Central memory CD8-positive, alpha-beta T cell (primary cell): ENCODE measurements at places on chromosomes 11 and 22.

DNA sequence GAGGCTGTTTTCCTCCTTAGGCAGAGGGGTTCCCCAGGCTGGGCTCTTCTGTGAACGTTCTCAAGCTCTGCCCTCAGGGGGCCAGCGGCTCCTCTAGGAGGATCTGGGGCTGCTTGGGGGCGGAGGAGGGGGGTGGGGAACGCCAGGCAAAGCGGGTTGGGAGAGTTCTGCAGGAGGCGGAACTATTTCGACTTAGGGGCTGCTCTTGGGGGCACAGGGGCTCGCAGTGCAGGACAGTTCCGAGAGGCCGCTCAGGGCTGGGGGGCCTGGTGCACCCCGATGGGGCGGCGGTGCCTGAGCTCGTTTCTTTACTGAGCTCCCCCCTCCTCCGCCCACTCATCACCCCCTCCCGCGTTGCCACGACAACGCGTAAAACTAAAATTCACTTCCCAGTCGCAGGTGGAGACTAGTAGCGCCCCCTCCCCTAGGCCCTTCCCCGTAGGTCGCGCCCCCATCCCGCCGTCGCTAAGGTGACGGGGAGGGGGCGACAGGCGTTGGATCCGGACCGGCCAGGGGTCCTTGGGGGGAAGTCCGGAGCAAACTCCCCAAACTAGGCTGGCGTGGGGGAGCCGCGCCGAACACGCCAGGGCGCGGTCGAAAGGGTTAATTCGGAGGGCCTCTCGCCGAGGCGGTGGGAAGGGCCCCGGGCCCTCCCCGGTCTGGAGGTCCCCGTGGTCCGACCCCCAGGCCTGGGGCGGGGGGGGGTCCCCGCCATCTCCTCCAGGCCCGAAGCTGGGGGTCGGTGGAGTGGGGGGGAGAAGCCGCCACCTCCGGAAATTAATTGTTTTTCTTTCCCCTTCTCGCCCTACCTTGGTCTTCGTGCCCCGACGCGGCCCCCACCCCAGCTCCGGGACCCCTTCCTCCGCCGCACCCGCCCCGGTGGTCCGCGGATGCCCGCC is 857 bp downstream of the SHANK3 start:
- H3K4me1 ChIP-seq: peaks cover 9% of the 10 kb centered on the region
- DNase-seq: no peak
- no peaks in the 10 kb centered on the region for H3K36me3 ChIP-seq

- no peaks in the 10 kb centered on the region for H3K4me1 ChIP-seq
- H3K4me3 ChIP-seq: no peak overlapping the region
- DNase-seq: no peak
- no peak overlapping the region for H3K27ac ChIP-seq
- H3K27me3 ChIP-seq: peaks cover 70% of the 10 kb centered on the region
- H3K36me3 ChIP-seq: no peaks in the 10 kb centered on the region
Observed at GRCh38 chr11:116424615-116425261, 348.0 kb downstream of the BUD13 start.

GRCh38 chr11:131695889-131696429 is 325.5 kb downstream of the NTM start:
- H3K4me1 ChIP-seq: peaks cover 6% of the 10 kb centered on the region
- no peaks in the 10 kb centered on the region for H3K36me3 ChIP-seq
- H3K27ac ChIP-seq: no peak overlapping the region

DNA sequence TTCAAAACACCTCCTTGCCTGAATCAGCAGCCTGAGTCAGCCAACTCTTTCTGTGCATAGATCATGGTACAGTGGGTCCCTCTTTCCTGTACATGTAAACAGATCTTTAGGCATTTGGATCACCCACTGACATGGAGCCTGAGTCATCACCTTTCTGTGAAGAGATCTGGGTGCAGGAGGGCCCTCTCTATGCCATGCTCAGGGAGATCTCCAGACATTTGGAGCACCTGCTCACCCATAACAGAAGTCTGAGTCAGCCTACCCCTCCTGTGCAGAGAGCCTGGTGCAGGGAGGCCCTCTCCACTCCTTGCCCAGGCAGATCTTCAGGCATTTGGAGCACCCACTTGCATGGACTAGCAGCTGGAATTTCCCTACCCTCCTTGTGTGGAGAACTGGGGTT is 56.2 kb upstream of the GLYAT start:
- H3K27me3 ChIP-seq: peaks cover 14% of the 10 kb centered on the region
- no peaks in the 10 kb centered on the region for H3K4me1 ChIP-seq
- no peak overlapping the region for H3K4me3 ChIP-seq
- H3K36me3 ChIP-seq: no peaks in the 10 kb centered on the region
- no peak for DNase-seq

DNA sequence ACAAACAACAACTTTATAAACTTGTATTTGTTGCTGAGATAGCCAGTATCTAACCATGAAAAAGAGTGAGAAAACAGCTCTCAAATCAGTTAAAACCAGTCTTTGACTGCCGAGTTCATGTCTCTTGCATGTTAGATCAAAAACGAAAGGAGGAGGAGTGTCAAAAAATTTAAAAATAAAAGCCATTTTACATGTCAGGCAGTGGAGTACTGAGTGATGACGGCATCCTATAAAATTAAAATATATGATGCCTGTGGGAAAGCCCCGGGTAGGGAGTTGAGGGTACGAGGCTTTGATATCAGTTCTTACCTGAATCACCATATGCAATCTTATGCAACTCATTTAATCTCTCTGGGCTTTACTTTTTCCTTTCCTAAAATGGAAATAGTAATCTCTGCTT is 117.3 kb downstream of the ETS1 start:
- peak overlapping the region; percentile 79 for H3K4me3 ChIP-seq
- H3K4me1 ChIP-seq: peaks cover 97% of the 10 kb centered on the region
- H3K27me3 ChIP-seq: no peaks in the 10 kb centered on the region

- no peak overlapping the region for H3K4me3 ChIP-seq
- H3K27ac ChIP-seq: no peak overlapping the region
- no peaks in the 10 kb centered on the region for H3K36me3 ChIP-seq
- no peaks in the 10 kb centered on the region for H3K27me3 ChIP-seq
- H3K4me1 ChIP-seq: no peaks in the 10 kb centered on the region
Observed at GRCh38 chr11:26995701-26996460, 2.0 kb downstream of the FIBIN start.

GRCh38 chr11:2931420-2931746 is 2.2 kb upstream of the PHLDA2 start:
- peaks cover 13% of the 10 kb centered on the region for H3K36me3 ChIP-seq
- no peak for DNase-seq
- peaks cover 18% of the 10 kb centered on the region for H3K27me3 ChIP-seq
- H3K4me3 ChIP-seq: no peak overlapping the region
- peaks cover 20% of the 10 kb centered on the region for H3K4me1 ChIP-seq
- H3K27ac ChIP-seq: no peak overlapping the region

GRCh38 chr22:38751422-38752346 is 4.1 kb downstream of the SUN2 start:
- no peaks in the 10 kb centered on the region for H3K27me3 ChIP-seq
- H3K36me3 ChIP-seq: peaks cover 85% of the 10 kb centered on the region
- peak overlapping the region; percentile 93 for H3K27ac ChIP-seq
- H3K4me3 ChIP-seq: peak overlapping the region; percentile 98
- peaks cover 58% of the 10 kb centered on the region for H3K4me1 ChIP-seq

GRCh38 chr11:62965574-62965973 is 19.2 kb downstream of the SLC22A6 start:
- no peak overlapping the region for H3K4me3 ChIP-seq
- H3K36me3 ChIP-seq: peaks cover 2% of the 10 kb centered on the region
- H3K4me1 ChIP-seq: no peaks in the 10 kb centered on the region
- DNase-seq: no peak
- peaks cover 61% of the 10 kb centered on the region for H3K27me3 ChIP-seq
- H3K27ac ChIP-seq: no peak overlapping the region

- no peak overlapping the region for H3K4me3 ChIP-seq
- H3K4me1 ChIP-seq: no peaks in the 10 kb centered on the region
- H3K27me3 ChIP-seq: no peaks in the 10 kb centered on the region
- no peak for DNase-seq
Observed at GRCh38 chr11:132202621-132203020, 832.2 kb downstream of the NTM start.

DNA sequence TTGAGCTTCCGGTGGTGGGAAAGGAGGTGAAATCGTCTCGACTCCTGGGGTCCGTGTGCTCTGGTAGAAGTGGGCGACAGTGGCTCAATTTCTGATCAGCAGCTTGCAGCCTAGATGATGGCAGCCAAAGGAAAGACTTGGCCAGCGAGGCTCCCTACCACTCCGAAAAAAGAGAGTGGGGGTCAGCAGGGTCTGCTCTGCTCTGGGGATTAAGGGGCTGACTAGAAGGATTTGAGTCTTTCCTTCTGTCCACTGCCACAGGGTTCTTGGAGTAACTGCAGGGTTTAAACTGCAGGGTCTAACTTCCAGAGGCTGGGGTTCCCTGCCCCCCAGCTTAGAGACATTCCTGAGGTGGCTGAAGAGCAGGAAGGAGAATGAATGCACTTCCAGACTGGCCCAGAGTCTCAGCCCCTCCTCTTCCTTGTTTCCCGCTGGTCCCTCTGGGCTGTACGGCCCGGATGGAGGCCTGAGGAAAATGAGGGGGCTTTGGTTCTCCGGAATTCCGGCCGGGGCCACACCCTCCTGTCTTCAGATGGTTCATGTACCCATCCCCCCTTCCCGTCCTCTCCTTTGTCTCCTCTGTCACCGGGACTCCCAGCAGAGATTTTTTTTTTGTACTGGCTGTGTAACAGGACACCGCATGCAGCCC is 907 bp downstream of the SERPINH1 start:
- peaks cover 8% of the 10 kb centered on the region for H3K36me3 ChIP-seq
- peaks cover 47% of the 10 kb centered on the region for H3K4me1 ChIP-seq
- H3K4me3 ChIP-seq: peak overlapping the region; percentile 98
- peak overlapping the region; percentile 98 for H3K27ac ChIP-seq

- no peak overlapping the region for H3K27ac ChIP-seq
- no peak overlapping the region for H3K4me3 ChIP-seq
- no peaks in the 10 kb centered on the region for H3K36me3 ChIP-seq
- H3K27me3 ChIP-seq: no peaks in the 10 kb centered on the region
- DNase-seq: no peak
- H3K4me1 ChIP-seq: no peaks in the 10 kb centered on the region
Observed at GRCh38 chr11:31770011-31770700, 41.0 kb downstream of the PAX6 start.

GRCh38 chr11:68173926-68174325 is 39.2 kb downstream of the KMT5B start:
- H3K4me3 ChIP-seq: no peak overlapping the region
- H3K4me1 ChIP-seq: no peaks in the 10 kb centered on the region
- H3K27me3 ChIP-seq: no peaks in the 10 kb centered on the region
- H3K27ac ChIP-seq: no peak overlapping the region

DNA sequence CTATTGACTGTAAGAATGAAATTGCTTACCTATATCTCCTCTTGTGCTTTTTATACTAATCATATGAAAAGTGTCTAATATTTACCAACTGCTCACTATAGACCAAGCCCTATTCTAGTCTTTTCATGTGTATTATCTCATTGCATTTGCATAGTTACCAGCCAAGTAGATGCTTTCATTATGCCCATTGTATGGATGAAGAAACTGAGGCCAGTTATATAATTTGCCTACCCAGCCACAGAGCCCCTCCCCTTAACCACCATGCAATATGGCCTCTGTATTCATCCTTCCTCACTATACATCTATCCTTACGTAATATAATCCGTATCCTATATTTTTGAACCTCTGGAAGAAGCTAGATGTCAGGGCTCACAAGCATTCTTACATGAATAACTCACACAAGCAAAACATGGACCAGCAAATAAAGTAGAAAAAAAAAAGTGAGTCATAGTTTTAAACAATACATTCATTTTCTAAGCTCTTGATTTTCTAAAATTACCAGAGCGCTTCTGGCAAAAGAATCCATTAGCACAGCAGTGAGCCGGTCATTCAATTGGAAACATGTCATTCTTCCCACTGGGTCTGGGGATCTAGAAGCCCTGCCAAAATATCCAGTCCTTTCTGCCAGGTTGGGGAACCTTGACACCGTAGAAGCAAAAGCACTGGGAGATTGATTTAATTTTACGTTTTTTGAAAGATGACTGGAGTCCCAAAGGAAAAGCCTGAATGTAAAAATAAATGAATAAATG is 80.0 kb downstream of the C11orf91 start:
- no peaks in the 10 kb centered on the region for H3K4me1 ChIP-seq
- no peak overlapping the region for H3K27ac ChIP-seq
- DNase-seq: no peak
- H3K4me3 ChIP-seq: no peak overlapping the region
- peaks cover 2% of the 10 kb centered on the region for H3K36me3 ChIP-seq
- H3K27me3 ChIP-seq: peaks cover 55% of the 10 kb centered on the region

DNA sequence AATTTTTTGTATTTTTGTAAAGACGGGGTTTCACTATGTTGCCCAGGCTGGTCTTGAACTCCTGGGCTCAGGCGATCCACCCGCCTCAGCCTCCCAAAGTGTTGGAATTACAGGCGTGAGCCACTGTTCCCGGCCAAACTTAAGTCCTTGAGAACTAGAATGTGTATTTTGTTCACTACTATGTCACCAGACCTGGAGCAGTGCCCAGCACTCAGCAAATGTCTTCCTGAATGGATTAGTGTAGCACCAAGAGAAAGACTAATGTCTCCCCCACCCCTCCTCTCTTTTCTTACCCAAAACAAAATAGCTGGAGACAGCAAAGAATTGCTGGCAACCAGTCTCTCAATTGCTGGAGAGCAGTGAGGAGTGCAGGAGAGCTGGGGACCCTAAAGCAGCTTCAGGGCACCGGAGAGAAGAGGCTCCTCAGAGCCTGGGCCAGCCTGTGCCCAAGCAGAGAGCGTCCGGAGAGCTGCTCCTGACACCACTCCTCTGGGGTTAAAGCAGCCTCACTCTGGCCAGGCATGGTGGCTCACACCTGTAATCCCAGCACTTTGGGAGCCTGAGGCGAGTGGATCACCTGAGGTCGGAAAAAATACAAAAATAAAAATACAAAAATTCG is 14.9 kb downstream of the SLC25A18 start:
- no peaks in the 10 kb centered on the region for H3K36me3 ChIP-seq
- H3K27ac ChIP-seq: no peak overlapping the region
- no peaks in the 10 kb centered on the region for H3K4me1 ChIP-seq

GRCh38 chr11:13052130-13052571 is 43.0 kb downstream of the RASSF10 start:
- H3K36me3 ChIP-seq: no peaks in the 10 kb centered on the region
- no peak for DNase-seq
- H3K4me3 ChIP-seq: no peak overlapping the region
- H3K4me1 ChIP-seq: peaks cover 16% of the 10 kb centered on the region
- H3K27me3 ChIP-seq: peaks cover 46% of the 10 kb centered on the region

- H3K36me3 ChIP-seq: no peaks in the 10 kb centered on the region
- H3K4me1 ChIP-seq: peaks cover 15% of the 10 kb centered on the region
- no peak overlapping the region for H3K4me3 ChIP-seq
- no peak for DNase-seq
Observed at GRCh38 chr11:104765401-104766095, 132.7 kb downstream of the CASP12 start.

DNA sequence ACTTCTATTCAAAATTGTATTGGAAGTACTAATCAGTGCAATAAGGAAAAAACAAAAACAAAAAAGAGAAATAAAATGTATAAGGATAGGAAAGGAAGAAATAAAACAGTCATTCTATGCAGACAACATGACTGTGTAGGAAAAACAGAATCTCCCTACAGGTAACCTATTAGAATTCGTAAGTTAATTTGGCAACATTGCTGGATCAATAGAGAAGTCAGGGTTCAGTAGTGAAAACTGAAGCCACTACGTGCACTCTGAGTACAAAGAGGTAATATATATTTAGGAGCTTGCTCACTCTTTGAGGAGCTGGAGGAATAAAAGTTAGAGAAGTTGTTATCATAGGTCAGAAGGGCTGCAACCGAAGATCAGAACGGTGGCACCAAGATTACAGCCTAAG is 84.0 kb upstream of the BMAL1 start:
- no peak for DNase-seq
- peaks cover 51% of the 10 kb centered on the region for H3K27me3 ChIP-seq
- H3K36me3 ChIP-seq: no peaks in the 10 kb centered on the region
